ENCODE measurements at places on chromosomes 1 and 21.

- no peak for DNase-seq
These were observed 29.4 kb downstream of the MAN1A2 start for GRCh38 chr1:117396636-117397035.

- DNase-seq = no peak
These were observed 892.5 kb downstream of the PLA2G4A start for GRCh38 chr1:187721216-187721615.

- no peak for DNase-seq
These were observed 1.2 kb downstream of the GLIS1 start for GRCh38 chr1:53737648-53738204.

DNA sequence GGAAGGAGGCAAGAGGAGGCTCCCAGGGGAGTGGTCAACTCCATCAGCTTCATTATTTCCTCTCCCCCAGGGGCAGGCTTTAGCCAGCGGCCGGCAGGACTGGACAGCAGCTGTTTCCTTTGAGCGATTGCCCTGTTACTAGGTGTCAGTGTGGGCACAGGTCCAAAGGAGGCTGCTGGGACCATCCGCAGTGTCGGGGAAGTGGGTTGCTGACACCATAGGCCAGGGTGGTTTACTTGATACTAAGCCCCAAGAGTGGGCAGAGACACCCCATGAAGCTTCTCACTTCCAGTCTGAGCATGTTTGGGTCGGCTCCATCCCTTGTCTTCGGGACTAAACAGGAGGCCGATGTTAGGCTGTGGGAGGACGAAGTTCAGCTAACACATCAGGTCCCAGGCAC is 63.6 kb downstream of the KAZN start:
- DNase-seq = no peak

- no peak for DNase-seq
These were observed 51.7 kb downstream of the SLC16A1 start for GRCh38 chr1:112904071-112904830.

- DNase-seq = no peak
These were observed 24.6 kb upstream of the CASQ2 start for GRCh38 chr1:115793162-115793561.

- DNase-seq = no peak
These were observed 135.7 kb upstream of the ZNF648 start for GRCh38 chr1:182196897-182197870.

- no peak for DNase-seq
These were observed 30.5 kb upstream of the POFUT2 start for GRCh38 chr21:45318146-45318555.

DNA sequence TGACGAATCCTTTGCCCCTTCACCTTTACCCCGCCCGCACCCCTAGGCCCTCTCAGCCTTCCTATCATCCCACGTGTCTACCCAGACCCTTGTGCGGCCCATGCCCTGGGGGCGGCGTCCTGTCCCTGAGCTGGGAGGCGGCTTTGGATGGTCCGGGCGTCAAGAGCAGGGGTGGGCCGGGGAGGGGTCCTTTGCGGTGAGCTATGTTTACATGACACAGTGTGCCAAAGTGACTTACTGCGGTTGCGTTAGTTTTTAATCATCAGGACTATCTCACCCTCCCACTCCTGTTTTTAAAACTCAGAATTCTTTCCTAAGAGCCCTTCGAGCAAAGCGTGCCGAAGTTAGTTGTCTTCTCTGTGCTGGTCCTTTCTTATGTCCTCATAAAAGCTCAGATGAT is 144.6 kb downstream of the PGBD5 start:
- DNase-seq = no peak

GRCh38 chr1:205672970-205673369 is 7.3 kb downstream of the SLC45A3 start:
- no peak for DNase-seq

DNA sequence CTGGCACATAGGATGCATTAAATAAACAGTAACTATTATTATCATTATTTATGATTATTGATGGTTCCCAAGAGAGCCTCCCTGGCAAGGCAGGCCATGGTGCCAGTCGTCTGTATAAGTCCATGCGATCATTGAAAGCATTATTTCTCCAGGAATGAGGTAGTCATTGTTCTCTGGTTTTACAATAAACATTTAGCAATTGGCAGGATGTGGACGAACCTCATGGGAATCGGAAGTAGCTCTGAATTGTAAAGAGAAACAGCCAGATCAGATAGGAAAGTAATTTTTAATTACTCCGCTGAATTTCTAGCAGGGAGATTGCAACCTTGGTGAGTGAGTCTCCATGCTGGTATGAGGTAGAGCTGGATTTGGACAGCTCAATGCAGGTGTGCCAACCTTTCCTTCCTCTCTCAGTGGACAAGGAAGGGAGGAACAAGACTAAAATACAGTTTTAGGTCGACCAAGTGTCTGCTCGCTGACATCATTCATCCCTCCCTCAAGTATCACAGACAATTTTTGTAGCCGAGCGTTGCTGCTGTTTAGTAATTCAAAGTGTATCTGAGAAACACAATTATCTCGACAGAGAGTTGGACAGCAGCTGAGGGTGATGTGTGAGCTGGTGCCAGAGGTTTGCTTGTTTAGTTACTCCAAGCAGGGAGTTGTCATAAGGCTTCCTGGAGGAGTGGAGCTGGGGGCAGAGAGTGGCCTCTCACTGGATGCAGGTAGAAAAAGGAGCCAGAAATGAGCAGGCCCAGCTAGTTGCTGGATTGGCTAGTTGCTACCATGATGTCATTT is 250.8 kb downstream of the KCNJ6 start:
- no peak for DNase-seq

GRCh38 chr21:18759751-18760161 is 356.2 kb upstream of the TMPRSS15 start:
- no peak for DNase-seq

GRCh38 chr1:32754317-32755097 is 51.9 kb upstream of the SYNC start:
- DNase-seq = peak; percentile 8

GRCh38 chr21:33368576-33368975 is 34.6 kb upstream of the IFNGR2 start:
- DNase-seq = no peak

DNA sequence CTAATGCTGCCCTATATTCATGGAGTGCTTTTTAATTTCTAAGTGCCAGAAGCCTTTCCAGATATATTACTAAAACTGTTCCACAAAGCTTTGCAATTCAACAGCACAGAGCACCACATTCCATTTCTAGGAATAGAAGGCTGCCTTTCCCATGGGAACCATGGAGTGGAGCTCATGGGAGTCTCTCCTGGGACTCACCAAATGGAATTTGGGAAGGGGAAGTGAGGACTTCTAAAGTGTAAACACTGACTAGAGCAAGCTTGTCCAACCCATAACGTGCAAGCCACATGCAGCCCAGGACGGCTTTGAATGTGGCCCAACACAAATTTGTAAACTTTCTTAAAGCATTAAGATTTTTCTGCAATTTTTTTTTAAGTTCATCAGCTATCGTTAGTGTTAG is 190.4 kb upstream of the TNR start:
- no peak for DNase-seq

DNA sequence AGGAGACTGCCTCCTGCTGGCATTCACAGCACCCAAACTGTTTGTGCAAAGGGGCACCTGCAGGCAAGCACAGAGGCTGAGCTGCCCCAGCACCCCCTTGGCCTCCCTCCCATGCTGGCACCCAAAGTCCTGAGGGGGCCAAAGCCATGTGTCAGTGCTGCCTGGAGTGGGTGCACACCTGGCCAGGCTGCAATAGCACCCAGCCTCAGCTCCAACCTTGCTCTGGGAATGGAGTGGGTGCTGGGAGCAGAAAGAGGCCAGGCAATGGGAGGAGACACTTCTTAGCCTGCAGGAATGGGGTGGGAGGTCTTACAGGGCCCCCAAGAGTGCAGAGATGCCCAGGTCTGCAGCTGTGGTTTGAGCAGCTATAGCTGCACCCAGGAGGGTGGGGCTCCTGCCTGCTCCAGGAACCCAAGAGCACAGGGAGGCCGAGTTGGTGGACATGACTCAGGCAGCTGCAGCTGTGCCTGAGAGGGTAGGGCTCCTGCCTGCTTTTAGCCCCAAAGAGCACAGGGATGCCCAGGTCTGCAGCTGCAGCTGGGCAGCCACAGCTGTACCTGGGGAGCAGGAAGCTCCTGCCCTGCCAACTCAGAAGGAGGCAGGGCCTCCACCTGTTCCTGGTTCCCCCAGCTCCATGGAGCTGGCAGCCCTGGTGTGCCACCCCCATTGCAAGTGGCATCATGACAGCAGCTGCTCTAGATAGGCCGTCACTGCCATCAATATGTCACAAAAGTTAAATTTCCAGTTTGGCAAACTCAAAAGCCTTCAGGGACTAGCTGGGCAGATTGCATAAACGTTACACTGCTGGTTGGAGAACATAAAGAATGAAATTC is 5.3 kb upstream of the CHD1L start:
- no peak for DNase-seq

- no peak for DNase-seq
These were observed 3.8 kb downstream of the LMNA start for GRCh38 chr1:156118177-156118868.

DNA sequence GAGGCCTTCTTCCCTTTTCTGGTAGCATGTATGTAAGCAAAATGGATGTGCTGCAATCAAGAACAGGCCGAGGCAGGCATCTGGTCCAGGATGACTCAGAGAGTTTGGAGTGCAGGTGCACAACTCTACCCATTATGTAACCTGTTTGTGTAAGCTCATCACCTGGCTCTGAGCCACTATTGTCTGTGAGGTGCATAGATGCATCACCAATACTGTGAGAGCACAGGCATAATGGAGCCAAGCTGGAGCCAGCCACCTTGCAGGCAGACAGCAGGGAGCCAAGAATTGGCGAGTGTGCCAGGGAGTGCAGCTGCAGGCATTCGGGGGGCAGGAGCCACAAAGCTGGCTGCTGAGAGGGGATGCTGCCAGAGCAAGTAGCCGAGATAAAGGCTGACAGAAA is 549.9 kb upstream of the RGS18 start:
- DNase-seq = no peak

- DNase-seq = no peak
These were observed 108.0 kb downstream of the TNNI3K start for GRCh38 chr1:74343216-74343615.

GRCh38 chr1:61277121-61277690 is 194.8 kb downstream of the NFIA start:
- no peak for DNase-seq

GRCh38 chr1:234272656-234273312 is 100.5 kb upstream of the COA6 start:
- no peak for DNase-seq

DNA sequence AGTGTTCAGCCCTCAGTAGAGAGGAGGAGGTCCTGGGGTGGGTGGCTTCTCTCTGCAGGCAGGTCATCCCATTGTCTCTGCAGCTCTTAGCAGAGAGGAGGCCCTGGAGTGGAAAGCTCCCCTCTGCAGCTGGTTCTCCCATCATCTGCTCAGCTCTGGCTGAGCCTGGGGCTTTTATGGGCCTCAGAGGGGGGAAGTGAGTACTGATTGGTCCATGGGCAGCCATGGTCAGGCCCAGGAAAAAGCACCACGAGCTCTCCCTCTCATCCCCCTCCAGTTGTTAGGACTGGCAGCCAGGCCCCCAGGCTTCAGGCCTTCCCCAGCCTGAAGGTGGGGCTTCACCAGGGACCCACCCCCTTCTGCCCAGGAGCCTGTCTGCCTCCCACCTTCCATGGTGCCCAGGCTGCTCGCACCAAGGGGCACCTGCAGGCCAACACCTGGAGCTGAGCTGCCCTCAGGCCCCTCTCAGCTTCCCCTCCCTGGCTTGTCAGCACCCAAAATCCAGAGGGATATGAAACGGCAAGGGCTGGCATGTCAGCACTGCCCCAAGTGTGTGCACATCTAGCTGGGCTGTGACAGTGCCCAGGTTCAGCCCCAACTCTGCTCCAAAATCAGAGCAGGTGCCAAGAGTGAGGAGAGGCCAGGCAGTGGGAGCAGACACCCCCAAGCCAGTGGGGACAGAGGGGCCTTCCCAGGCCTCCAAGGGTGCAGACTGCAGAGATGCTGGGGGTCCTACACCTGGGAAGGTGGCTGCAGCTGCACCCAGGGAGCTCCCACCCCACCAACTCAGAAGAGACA is 449.0 kb downstream of the MATN1 start:
- no peak for DNase-seq

GRCh38 chr1:153685544-153686340 is 7.3 kb downstream of the NPR1 start:
- no peak for DNase-seq

DNA sequence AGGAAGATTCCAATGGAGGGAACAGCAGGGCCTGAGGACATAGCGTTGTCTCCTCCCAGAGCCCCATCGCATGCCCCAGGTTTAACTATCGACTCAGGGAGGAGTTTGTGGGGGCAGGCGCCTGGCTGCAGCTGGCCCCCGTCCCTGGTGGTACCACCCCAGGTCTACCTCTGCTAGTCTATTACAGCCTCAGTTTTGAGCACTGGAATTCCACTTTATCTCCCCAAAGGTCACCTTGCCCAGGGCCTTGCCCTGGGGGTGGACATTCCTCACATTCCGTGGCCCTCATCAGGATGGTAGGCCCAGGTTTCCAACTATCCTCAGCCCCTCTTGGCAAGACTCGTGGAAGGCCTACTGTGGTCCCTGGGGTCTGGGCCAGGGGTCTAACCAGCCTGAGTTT is 65.4 kb upstream of the SSBP3 start:
- no peak for DNase-seq

DNA sequence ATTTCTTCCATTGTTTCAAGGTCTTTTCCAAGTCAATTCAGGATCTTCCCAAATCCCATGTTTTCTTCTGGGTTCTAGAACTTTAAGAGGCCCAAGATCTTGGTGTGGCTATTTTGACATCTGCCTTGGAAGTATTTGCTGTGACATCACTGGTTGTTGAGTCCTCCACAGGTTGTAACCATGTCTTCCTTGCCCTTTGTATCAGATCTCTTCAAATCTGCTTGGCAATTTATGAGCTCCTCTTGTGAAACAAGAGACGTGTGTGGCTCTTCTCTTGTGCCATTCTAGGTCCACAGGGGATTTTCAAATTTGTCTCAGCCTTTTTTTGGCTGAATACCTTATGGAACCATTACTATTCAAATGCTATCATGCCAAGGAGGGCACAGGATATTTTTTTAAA is 60.3 kb upstream of the KCNK2 start:
- no peak for DNase-seq

DNA sequence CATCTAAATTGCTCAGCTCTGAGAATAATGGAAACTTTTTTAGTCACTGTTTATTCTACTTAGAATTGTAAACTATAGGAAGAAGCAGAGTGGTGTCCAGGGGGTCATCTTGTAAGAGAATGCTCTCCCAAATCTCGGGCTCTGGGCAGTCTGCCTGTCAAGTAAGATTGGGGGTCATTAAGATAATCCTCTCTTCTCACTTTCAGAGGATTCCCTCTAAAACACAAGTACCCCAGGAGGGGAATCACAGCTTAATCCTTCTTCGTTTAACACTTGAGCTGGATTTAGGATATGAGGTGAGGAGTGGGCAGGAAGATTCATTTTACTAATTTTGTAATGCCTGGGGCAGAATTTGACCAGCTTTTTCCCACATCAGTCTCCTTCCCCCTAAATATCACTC is 81.2 kb downstream of the RPS6KA1 start:
- DNase-seq = no peak

- no peak for DNase-seq
These were observed 28.1 kb downstream of the PTPN14 start for GRCh38 chr1:214523124-214523824.
